ENCODE measurements at places on chromosomes 1 and 21.

GRCh38 chr1:61187352-61188086, 105.2 kb downstream of the NFIA start:
- no peak for DNase-seq

DNA sequence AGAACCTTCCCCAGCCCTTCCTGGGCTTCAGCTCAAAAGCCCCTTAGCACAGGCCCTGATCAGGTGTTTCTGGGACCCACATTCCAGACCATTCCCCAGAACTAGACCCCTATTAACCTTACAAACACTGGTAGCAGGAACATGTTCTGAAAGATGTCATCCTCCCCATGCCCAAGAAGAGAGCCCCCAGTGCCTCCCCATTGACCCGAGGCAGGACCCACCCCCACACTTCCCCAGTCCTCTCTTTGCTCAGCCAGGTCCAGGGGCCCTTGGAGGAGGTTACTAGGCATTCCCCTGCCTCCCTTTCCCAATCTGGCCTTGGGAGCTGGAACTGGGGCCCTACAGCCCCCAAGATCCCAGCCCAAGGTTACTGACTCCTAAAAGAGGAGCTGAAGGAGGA, 38.9 kb upstream of the HMGB4 start:
- no peak for DNase-seq

DNA sequence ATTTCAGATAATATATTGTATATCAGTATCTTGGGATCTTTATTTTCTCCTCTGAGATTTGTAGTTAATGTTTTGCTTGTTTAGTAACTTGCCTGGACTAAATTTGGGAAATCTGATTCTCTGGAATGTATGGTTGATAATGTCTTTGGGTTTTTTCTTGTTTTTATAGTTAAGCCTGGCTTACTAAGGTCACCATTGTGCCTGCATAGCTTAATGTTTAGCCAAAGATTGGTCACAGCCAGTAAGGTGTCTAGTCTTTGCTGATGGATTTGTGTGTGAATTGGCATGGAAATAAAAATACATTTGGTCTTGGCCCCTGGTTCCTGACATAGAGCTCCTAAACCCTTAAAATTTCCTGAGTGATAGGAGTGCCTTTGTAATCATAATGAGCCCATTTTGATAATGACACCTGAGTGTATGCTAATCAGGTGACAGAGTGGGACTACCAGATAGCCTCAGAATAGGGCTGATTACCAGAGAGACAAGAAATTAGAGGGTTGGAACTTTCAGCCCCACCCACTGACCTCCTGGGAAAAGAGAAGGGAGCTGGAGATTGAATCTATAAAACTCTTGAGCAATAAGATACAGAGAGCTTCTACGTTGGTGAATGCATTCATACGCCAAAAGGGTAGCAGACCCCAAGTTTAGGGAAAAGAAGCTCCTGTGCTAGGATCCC, 47.9 kb upstream of the NUF2 start:
- DNase-seq: no peak

DNA sequence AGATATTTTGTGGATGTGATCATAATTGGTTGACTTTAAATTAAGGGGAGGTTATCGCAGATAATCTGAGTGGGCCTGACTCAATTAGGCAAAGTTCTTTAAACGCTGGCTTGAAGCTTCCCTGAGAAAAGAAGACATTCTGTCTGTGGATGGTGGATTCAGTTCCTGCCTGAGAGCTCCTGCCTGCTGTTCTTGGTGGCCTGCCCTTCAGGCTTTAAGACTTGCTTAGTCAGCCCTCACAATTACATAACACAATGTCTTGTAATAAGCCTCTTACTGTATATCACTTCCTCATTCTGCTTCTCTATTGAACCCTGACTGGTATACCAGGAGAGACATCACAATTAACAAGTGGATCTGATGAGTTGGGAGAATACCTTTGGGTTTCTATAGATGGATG, 50.2 kb downstream of the KCNJ6 start:
- DNase-seq: no peak

DNA sequence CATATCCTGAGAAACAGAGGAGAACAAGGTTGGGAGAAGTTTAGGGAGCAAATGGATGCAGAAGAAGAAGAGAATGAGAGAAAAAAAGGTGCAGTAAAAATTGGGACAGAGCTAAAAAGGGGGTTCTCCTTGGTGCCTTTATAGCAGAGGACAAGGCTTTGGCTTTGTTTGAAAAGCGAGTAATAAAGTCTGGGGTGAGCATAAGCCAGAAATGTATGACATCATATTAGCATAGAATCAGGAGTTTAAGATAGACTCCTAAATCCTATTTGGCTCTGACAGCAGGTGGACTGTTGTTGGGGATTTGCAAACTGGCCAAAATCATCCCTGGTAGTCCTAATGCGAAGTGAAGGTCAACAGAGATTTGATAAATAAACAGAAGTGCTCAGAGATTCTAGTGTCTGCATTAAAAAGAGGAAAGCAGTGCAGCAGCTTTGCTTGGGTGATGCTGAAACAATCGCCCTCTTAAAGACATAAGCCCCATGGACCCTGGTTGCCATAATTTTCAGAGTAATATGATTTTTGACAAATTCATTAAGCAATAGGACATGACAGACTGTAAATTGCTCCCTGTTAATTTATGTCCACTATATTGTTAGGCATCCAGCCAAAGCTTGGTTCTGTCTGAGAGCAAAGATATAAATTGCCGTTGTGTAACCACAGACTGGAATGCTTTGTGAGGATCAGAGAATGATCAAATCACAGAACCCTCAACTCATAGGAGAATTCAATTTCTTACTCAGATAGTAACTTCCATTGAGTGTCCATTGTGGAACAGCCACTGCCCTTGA, 385.0 kb upstream of the NFIA start:
- no peak for DNase-seq

DNA sequence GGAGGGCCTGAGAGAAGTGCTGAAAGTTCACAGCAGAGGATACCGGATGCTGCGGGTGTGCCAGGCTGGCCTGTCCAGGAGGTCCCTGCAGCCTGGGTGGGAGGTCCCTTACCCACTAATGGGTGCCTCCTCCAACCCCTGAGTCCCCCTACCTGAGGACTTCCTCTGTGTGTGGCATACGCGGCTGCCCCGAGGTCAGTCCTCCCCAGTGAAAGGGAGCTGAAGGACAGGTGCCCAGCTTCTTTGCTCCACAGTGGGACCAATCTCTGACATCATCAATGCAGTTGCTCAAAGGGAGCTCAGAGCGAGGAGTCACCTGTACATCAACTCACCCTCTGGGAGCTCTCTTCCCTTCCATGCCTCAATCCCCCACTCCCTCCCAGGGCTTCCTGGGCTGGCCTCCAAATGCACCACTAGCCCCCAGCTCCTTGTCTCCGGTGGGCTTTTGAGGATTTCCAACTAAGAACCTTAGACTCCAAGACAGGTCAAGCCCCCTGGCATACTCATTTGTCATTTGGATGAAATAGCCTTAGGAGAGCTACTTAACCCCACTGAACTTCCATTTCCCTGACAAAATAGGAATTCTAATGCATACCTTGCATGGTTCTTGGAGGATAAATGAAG, 53.9 kb downstream of the PDE9A start:
- DNase-seq: no peak

GRCh38 chr1:155591770-155592169, 18.2 kb upstream of the MSTO1 start:
- DNase-seq: no peak

GRCh38 chr1:236144446-236145150, 2.3 kb downstream of the GPR137B start:
- no peak for DNase-seq

DNA sequence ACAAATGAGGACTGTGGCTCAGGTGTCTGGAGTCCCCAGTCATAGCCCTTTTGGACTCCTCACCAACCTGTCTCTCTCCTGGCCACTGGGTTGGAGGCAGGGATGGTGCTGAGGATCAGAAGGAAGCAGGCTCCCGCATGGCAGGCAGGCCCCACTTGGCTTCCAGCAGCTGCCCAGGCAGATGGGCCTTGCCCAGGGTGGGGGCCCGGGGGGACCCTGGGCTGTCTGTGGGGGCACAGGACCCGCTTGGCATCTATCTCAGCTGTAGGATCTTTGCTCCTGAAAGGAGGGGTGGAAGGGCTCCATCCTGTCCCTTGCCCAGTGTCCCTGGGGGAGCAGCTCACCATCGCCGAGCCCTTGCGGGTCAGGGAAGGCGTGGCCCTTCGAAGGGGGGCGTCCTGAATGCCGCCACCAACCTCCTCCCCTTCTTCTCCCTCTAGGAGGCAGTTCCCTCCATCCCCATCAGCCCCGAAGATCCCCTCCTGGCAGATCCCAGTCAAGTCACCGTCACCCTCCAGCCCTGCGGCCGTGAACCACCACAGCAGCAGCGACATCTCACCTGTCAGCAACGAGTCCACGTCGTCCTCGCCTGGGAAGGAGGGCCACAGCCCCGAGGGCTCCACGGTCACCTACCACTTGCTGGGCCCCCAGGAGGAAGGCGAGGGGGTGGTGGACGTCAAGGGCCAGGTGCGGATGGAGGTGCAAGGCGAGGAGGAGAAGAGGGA, 154.5 kb downstream of the PEX14 start:
- no peak for DNase-seq

DNA sequence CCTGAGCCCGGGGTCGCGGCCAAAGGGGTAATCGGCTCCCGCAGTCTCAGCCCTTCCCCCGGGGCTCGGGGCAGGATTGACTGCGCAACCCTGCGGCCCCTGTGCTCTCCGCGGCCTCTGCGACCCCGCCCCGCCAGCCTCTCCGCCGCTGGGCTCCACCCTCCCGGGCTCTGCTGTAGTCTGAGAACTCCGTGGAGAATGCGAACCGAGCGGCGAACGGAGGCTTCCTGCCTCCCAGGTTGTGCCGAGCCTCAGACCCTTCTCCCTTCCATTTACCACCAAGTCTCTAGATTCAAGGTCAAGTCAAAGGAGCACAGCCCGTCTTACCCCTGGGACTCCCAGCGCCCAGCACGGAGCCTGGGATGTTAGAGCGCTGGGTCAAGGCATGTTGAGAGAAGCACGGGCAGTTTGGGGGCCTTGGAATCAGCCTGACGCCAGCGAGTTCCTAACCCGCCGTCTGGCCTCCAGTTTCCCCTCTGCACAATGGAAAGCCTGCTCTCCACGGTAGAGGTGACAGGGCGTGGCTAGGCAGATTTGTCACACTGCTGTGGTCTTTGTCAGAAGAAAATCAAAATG, 3.0 kb downstream of the ATP2B4 start:
- DNase-seq: peak; percentile 7

DNA sequence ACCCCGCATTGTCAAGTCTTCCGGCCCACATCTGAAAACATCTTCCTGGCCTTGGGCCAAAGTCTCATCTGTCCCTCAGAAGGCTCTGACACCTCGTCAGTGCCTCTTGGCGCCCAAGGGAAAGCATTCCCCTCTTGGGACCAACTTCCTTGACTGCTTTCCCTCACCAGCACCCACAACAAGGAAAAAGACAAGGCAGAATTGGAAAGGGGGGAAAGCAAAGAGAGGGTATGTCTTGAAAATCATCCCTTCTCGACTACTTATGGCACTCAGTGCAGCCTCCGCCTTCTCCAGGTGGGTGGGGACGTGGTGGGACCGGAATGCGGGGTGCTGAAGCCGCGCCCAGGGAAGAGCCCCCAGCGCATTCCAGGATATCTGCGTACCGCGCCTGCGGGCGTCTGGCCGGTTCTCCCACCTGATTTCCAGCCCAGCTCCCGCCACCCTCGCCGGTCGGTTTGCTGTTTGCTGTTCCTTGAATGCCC, 554 bp upstream of the SLC39A1 start:
- peak; percentile 56 for DNase-seq

GRCh38 chr1:109793089-109793485, 29.4 kb upstream of the EPS8L3 start:
- DNase-seq: no peak

- DNase-seq: no peak
Measured at GRCh38 chr1:159228554-159228953, 23.9 kb downstream of the ACKR1 start.

- DNase-seq: no peak
Measured at GRCh38 chr1:76433526-76433925, 359.0 kb downstream of the ST6GALNAC3 start.

DNA sequence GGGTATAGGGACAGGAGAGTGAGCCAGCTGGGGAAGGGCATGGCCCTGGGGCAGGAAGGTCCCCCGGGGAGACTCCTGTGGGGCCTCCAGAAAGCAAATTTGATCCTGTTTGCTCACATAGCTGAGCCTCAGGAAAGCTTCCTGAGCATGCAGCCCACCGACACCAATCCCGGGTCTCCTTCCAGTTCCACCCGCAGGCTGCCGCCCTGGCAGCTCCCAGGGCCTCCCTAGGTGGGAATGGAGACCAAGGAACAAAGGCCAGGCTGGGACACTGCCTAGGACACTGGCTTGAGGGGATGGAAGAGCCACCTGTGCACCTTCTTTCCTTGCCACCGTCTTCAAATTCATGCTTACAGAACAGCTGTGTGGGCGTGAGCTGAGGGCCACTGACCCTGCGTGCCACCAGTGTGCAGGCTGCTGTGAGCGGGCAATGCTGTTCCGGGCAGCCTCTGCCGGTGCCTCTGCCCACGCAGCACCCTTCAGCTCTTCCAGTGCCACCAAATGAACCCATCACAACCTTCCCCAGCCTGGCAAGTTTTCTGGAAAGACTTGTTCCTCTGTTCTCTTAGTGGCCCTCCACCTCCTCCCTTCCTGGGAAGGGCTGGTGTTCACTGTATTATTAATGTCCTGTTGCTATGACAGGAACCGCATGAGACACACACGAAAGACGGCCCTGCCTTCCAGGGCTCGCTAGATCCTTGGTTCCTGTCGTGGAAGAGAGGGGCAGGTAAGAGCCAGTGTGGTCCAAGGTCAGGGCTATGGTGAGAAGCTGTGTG, 53.6 kb downstream of the ACBD3 start:
- no peak for DNase-seq

GRCh38 chr21:25409978-25410377, 197.3 kb downstream of the MRPL39 start:
- no peak for DNase-seq

DNA sequence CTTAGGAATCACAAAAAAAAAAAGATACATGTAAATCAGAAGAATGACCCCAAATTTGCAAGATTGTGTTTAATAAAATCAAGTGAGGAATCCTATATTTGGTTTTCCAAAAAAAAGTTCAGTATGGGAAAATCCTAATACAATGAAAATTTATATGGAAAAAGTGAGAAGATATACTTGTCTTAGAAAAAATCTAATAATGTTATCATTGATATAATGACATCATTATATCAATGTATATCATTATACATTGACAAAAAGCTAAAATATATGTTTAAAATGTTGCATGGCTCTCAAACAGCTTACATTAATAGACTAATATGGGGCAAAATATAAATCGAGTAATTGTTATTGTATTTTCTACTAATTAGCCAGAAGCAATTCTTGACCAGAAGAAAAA, 37.0 kb downstream of the DPYD start:
- DNase-seq: no peak

DNA sequence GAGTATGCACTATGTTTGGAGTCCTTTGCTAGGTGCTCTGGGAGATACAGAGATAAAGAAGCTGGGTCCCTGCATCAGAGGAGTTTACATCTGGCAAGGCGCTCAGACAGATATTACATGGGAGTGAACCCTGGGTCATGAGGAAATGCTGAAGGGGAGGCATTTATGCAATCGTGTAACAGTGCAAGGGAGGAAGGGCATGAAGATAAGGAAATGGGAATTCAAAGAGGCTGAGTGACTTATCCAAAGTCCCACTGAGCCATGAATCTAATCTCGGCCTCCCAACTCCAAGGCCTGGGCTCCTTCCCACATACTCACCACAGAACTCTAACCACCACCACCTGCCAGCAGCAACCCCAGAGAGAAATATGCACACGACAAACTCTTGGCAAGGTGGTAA, 51.6 kb downstream of the FAM163A start:
- no peak for DNase-seq

GRCh38 chr1:232940262-232940661, 10.1 kb upstream of the NTPCR start:
- DNase-seq: no peak

GRCh38 chr1:87505391-87505983, 176.8 kb downstream of the LMO4 start:
- no peak for DNase-seq

- no peak for DNase-seq
Measured at GRCh38 chr1:58003059-58003458, 543.5 kb downstream of the OMA1 start.
